Stimulated activated CD4-positive, alpha-beta T cell treated with anti-CD3 and anti-CD28 coated beads, TNF-alpha, amount 100 ng/mL, for 1 hour (primary cell): ENCODE measurements at places on chromosomes 6 and 20.

- no peak for DNase-seq
Measured at GRCh38 chr20:8602389-8603116, 466.3 kb upstream of the PLCB4 start.

GRCh38 chr6:106511288-106512047 lies 117.8 kb downstream of the RTN4IP1 start:
- no peak for DNase-seq

- no peak for DNase-seq
Measured at GRCh38 chr6:166996406-166996805, 2.8 kb upstream of the CEP43 start.

- no peak for DNase-seq
Measured at GRCh38 chr6:132666118-132666517, 7.1 kb upstream of the TAAR1 start.

- no peak for DNase-seq
Measured at GRCh38 chr20:59435518-59435917, 135.1 kb downstream of the EDN3 start.

- DNase-seq = no peak
Measured at GRCh38 chr6:46948699-46949098, 27.0 kb upstream of the ADGRF5 start.

DNA sequence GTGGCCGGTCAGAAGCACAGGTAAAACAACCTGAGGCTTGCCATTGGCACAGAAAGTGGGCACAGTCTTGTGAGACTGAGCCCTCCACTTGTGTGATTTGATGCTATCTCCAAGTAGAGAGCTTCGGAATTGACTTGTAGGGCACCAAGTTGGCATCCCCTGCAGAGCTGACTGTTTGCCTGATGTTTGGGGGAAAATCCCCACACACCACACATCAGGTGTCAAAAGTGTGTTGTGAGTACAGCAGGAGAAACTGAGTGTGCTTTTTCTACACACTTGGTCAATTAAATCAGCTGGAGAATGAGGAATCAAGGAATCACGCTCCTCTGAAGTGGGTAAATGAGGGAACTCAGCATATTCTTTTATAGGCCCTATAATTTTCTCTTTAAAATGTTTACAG lies 989 bp downstream of the SERINC3 start:
- DNase-seq = no peak

- DNase-seq = no peak
Measured at GRCh38 chr20:60884277-60884676, 367.8 kb upstream of the CDH4 start.

DNA sequence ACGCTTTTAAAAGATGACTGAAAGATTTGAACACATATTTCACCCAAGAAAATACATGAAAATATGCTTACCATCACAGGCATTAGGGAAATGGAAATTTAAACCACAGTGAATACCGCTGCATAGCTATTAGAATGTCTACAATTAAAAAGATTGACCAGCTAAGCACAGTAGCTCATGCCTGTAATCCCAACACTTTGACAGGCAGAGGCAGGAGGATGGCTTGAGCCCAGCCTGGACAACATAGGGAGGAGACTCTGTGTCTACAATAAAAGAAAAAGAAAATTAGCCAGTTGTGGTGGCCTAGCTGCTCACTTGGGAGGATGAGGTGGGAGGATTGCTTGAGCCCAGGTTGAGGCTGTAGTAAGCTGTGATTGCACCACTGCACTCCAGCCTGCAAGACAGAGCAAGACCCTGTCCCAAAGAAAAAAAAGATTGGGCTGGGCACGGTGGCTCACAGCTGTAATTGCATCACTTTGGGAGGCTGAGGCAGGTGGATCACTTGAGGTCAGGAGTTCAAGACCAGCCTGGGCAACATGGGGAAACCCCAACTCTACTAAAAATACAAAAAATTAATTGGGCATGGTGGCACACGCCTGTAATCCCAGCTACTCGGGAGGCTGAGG lies 163.7 kb upstream of the AKAP12 start:
- DNase-seq = no peak

GRCh38 chr6:131548441-131548840 lies 24.6 kb upstream of the ARG1 start:
- no peak for DNase-seq

GRCh38 chr6:18207949-18208348 lies 52.7 kb downstream of the KDM1B start:
- DNase-seq = no peak

- DNase-seq = peak; percentile 7
Measured at GRCh38 chr20:60262967-60263603, 304.9 kb downstream of the CDH26 start.

DNA sequence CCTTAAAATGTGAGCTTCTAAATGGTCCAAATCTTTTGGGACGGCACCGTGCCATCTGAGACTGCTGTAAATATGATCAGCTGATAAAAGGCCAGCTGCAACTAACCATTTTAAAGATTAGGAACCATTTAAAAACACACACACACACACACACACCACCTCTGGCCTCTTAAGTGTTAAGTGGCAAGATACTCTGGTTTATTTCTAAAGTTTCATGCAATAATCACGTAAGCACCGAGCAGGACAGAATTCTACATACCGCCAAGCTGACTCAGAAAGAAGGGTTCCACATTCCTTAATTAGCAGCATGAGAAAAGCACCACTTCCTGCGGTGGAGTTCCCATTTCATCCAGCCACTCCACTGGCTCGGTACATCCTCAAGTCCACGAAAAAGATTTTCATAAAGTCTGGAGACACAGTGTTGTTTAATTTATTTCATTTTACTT lies 17.8 kb upstream of the ZNF217 start:
- DNase-seq = no peak

- DNase-seq = no peak
Measured at GRCh38 chr6:158642097-158642601, 2.4 kb downstream of the DYNLT1 start.

DNA sequence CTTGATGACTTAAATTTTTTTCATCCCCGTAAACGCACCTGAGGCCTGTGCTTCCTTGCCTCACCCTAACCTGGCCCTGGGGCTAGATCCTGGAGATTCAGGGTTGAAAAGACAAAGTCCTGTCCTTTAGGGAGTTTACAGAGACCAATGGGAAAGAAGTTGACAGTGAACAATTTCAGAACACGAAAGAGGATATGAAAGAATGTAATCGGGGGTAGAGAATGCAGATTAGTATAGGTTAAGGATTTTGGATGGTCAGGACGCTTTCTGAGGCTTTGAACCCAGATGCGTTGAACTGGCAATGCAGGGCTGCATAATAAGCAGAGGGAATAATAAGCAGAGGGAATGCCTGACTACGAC lies 1.7 kb upstream of the FBXO5 start:
- DNase-seq = no peak
